ENCODE measurements at places on chromosomes 11 and 22.

DNA sequence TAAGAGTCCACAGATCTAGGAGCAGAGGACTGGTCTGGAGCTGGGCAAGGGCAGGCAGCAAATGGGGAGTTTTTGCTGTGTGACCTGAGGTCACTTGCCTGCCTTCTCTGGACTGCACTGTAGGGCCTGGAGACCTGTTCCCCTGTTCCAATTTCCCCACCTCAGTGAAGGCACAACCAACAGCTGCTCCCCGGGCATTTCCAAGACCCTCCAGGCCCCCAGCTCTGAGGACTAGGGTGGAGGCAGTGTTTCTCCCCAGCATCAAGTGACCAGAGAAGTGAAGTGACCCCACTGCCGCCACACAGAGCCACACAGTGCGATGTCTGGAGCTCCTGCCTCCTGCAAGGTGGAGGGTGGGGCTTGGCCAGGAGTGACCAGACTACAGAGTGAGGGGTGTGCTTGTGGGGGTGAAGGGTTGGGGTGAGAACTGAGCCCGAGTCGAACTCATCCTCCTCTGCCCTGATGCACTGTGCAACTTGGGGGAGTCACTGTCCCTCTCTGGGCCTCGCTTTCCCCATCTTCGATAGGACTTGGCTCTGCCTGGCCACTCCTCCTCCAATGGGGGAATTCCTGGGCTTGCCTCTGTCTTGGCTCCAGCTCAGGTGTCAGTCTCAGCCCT, 21.6 kb downstream of the P2RY2 start:
- DNase-seq, result no peak

- DNase-seq, result peak; percentile 71
Observed at GRCh38 chr11:46296528-46297448, 19.3 kb downstream of the CREB3L1 start.

GRCh38 chr22:20393705-20394476, at the start of gene ZNF74:
ZNF74 (plus strand) TSS chr22:20394151; CDS start chr22:20394629, 478 bp downstream.
- DNase-seq, result peak; percentile 77

DNA sequence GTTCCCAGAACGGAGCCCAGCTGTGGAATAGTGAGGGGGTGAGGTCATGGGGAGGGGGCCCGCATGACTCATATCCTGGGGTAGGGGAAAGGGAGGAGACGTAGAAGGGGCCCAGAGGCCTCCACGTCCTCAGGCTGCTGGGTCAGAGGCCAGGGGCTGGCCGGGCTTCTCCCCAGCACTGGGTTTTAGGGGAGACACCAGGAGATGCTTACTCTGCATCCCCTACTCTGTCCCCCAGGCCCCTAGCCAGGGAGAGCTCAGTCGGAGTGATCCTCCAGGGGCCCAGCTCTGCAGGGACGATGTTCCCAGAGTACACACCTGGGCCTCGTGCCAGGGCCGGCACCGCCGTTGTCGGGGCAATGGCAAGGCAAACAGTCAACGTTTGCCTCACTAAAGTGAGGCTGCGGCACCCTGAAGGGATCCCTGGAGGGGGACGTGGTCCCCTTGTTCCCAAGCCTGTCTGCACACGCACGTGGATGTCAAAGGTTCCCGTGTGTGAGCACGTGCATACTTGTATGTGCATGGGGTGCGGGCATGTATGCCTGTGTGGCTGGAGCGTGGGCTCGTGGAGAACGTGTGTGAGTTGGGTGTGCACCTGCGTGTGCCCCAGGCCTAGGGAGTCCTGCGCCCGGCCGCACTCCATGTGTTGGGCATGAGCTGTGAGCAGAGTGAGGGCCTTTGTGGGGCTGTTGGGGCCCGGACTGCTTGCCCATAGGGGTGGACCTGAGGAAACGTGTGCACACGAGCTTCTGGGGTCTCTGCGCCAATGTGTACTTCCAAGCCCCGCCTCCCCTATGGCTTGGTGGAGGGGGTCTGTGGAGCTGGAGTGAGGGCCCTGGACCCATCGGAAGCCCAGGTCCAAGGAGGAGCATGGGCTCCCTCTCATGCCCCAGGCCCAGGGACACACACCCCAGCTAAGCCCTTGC, 14.2 kb downstream of the PRR33 start:
- DNase-seq, result no peak

- DNase-seq, result peak; percentile 85
Observed at GRCh38 chr11:132126973-132127899, 756.8 kb downstream of the NTM start.

- no peak for DNase-seq
Observed at GRCh38 chr11:35654711-35655110, 7.9 kb upstream of the TRIM44 start.

DNA sequence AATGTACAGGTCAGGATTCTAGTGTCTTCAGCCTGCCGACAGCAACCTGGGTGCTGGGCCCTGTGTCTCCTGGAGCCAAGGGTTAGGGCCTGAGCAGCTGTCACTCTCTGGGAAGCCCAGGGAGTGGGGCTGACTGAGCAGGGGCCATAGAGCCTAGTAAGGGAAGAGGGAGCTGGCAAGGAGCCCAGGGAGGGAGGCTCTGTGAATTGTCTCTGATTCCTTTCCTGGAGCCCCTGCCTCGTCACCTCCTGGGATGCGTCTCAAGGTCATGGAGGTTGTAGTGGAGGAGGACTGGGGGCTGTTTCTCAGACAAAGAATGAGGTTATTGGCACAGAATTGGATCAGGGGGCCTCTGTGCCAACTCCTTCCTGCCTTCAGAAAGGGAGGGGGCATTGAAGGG, 11.8 kb downstream of the SOX10 start:
- no peak for DNase-seq

DNA sequence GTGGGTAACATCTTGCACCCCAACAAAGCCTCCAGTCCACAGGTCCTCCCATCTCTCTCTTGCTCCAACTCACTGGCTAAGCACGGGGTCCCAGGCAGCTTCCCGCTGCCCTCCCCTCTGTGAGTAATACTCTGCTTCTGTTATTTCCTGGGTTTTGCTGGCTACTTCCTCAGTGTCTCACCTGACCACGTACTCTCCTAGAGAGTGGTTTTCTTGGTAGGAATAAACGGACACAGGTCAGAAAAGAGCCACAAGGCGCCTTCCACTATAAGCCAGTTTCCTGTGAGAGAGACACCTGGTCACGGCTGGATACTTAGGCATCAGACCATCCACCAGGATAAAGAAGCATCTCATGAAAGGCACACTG, 36.0 kb downstream of the ARRB1 start:
- DNase-seq, result no peak

DNA sequence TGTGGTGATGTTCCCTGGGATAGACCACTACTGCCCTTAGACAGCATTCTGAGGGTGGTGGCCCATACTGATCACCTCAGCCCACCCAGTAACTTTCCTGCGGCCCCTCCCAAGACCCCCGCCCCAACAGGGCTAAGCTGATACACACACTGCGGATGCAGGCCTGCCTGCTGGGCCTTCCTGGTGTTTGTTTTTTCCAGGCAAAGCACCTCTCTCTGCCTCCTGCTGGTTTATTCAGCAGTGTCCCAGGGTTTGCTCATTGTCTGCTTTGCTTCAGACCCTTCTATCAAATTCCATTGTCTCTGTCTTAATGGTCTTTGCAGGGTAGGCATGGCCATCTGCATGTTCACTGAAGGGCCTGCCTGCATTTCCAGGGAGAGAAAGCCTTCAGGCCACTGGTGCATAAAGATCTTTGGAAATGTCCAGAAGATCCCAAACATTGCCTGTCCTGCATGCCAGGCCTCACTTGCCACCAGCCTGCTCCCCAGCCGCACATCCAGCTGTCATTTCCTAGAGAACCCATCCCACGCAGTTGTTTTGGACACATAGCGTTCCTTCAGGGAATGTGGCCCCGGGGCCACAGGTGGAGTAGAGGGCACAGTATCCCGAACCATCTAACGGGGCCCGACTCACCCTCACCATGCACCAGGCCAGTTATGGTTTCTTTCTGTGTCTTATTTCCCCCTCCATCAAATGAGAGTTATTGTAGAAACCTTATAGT, 50.2 kb downstream of the BCR start:
- no peak for DNase-seq

- peak; percentile 47 for DNase-seq
Observed at GRCh38 chr22:37525073-37525745, 6.0 kb upstream of the CARD10 start.

DNA sequence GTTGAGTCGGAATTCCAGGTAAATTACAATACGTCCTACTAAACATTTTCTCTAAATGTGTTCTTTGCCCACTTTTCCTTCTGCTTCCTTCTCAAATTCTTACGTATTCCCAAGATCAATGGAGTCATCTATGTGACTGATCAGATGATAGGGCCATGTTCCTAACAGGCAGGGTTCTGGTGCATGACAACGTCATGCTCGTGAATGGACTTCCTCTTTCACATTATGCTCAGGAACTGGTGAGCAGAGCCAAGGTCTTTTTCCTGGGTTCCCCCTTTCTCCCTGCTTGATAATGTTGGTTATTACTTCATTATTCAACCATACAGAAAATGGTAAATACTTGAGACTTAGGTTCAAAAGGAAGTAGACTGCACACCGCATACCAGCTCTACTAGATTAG, 789.4 kb downstream of the OPCML start:
- no peak for DNase-seq

DNA sequence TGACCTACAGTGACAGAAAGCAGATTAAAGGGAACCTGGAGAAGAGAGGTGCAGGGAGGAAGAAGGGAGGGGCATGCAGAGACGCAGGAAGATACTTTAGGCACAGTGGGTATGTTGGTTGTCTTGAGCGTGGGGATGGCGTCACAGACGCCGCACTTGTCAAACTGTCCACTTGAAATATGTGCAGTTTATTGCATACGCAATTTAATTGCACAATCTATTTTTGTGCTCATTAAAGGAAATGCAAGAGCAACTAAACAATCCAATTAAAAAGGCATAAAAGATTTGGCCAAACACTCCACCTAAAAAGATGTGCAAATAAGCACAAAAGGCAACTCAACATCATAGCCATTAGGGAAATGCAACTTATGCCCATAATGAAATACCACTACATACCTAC, 16.8 kb downstream of the GNB1L start:
- no peak for DNase-seq

- DNase-seq, result no peak
Observed at GRCh38 chr11:119920666-119921387, 191.8 kb upstream of the NECTIN1 start.

DNA sequence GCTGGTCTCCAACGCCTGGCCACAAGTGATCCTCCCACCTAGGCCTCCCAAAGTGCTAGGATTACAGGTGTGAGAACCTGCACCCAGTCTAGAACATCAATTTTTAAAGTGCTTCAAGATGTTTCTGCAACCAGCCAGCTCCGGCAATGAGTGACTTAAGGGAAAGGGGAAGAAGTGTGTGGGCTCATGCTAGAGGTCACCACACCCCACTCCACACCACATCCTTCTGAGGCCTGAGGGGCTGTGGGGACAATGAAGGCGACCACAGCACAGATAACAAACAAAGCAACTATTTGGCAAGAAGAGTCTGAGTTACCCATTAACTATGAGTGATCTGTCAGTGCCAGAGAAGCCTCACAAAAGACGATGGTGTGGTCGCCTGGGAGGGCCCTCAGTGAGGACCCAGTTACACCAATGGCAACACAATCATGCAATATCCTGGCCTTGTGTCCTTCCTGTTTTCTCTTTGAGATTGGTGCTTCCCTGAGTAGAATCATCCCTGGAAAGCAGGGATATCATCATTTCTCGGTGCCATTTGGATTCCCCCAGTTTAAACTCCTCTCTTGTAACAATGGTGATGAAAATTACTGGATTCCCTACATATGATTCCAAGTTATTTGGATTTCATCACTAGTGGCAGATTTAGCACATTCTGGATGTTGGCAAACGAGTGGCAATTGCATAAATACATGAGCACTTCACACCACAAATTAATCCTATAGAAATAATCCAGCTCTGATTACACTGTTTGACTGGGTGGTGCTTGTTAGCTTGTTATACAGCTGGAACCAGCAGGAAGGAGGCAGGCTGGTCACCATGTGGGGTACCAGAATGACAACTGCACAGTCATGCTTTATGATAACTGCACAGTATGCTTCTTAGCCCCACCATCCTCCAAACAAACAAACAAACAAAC, 18.4 kb downstream of the ABTB2 start:
- no peak for DNase-seq

GRCh38 chr11:100712583-100712982, 25.5 kb downstream of the ARHGAP42 start:
- no peak for DNase-seq

GRCh38 chr11:46658259-46658658, 40.9 kb downstream of the ATG13 start:
- no peak for DNase-seq

DNA sequence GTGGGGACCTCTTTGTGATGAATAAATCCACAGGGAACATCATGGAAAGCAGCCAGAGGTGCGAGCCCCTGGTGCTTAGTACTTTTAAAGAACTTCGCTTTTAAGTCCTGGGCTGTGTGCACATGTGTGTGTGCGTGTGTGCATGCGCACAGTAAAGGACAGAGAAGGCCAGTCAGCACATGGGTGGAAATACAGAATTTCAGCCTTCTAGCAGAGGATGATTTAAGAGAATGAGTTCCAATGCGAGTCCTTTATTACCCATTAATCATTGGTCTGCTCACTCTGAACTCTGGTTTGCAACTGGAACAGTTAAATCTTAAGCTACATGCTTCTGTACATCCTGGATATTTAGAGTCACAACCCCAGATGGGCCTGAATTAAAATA, 18.9 kb downstream of the TEAD1 start:
- DNase-seq, result no peak

DNA sequence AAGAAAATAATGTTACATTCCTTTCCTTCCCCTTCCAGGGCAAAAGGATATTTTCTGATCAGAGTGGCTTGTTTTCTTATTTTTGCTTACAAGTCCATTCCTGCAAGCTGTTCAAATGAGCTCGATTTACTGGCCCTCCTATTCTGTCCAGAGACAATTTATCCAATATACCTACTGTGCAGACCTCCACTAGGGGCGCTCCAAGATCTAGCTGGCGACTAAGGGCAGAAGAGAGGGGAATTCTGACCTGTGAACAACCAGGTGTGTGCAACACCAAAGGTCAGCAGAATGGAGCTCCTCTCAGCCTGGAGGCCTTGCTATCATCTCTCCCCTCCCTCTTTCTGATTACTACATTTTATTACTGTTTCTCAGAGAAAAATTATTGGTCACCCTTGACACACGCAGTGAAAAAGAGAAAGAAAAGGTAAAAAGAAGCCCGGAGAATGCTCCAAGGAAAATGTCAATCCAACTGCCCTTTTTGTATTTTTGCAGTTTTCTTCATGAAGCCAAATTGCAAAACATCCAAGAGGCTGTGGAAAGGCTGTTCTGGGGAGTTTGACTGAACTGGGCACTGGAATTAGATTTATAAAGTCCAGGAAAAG, 3.2 kb downstream of the SEZ6L start:
- no peak for DNase-seq

All from HFF-Myc (cell line).